NB4 (cell line): ENCODE measurements at places on chromosomes 16 and 17.

DNA sequence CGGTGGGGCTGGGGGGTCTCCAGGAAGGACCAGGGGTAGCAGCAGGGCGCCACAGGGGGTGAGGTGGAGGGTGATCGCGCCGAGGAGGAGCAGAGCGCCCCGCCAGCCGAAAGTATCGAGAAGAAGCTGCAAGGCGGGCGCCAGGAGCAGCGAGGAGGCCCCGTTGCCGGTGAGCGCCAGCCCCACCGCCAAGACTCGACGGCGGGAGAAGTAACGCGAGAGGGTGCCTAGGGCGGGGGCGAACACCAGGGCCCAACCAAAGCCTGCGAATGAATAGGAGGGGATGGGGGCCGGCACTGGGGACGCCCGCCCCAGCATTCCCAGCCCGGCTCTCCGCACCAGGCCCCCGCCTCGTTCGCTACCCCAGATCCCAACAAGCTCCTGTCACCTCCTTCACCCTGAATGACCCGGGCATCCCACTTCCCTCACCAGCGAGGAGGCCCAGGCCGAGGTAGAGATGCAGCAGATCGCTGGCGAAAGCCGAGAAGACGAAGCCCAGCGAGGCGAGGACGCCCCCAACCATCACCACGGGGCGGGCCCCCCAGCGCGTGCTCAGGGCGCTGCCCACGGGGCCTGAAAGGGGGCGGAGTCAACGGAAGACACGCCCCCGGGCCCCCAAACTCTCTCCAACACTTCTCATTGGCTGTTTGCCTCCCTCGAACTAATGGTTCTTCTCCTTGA is 1.3 kb downstream of the SLC16A11 start:
- DNase-seq = no peak

DNA sequence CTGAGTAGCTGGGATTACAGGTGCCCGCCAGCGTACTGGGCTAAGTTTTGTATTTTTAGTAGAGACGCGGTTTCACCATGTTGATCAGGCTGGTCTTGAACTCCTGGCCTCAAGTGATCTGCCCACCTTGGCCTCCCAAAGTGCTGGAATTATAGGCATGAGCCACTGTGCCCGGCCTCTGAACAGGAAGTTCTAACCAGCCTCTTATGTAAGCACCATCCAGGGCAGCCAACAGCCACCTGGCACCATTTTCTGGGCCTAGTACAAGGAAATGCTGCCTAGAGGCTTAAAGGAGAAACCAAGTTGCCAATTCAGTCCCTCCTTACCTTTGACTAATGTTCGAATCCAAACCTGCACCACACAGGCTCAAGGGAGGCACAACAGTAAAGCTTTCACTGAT is 8.5 kb upstream of the SLC39A11 start:
- DNase-seq = peak; percentile 58

DNA sequence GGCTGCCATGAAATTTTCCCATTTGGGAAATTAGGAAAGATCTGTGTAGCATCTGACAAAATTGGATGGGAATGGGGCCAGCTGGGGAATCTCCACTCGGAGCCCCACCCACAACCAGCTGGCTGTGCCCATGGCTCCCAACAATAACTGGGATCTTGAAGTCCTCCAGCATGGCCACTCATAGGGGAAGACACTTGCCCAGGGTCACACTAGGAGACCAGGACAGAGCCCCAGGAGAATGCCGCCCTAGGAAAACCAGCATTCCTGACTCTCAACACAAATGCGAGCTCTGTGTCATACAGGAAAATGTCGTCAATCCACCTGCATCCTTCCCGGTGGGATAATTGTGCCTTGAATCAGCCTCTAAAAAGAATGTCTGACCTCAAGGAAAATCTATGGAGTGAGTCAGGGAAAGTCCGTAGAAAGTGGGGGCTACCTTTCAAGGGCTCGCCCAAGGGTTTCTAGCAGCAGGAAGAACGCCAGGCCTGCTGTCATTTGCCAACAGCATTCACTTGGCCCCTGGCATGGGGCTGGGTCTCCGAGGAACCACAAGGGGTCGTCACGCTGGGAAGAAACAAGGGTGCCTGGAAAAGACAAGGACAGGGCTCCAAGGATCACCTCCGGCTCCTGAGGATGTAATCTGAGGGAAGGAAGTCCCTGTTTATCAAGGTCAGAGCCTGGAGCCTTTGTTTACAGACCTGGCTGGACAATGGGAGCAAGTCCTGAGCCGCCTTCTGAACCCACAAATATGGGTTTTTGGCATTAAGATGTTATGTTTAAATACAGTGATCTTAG is 15.9 kb downstream of the CDH5 start:
- no peak for DNase-seq

DNA sequence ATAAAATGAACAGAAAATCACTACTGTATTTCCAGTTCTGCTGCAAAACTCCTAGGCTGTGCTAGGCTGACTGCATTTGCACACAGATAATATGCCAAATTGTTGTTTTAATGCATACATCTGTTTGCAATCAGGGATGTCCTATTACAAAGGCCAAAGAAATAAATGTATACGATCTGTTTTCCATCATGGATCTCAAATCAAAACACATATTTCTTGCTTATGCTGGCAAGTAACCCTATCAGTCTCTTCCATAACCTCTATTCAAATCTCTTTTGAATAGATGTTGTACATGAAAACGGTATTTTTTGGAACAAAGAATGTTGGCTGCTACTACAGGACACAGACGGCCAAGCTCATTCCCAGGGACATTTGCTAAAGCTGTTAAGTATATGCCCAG is 56.6 kb downstream of the DUSP14 start:
- no peak for DNase-seq

DNA sequence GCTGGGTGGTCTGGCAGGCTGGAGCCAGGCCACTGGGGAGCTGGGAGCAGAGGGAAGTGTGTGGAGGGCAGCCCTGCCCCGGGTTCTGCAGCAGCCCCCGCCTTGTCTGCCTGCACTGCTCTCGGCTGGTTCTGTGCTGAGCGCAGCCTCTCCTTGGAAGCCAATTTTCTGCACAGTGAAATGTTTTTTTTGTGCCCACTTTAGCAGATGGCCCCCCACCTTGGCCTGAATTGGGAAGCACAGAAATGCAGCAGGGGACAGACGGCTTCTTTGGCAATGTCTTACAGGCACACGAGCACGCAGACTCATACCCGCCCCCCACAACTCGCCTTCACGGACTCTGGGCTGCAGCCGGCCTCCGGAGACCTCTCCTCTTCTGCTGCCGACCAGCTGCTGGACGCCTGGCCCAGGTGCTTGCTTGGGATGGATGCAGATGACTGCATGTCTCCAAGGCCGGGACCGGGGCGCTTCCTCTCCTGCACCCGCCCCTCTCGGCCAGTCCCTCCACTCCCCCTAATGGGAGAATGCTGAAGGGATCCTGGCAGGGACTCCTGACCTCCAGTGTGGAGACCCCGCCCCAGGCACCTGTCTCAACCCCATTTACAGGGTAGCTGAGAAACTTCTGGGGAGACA is 14.8 kb downstream of the NPTX1 start:
- no peak for DNase-seq

DNA sequence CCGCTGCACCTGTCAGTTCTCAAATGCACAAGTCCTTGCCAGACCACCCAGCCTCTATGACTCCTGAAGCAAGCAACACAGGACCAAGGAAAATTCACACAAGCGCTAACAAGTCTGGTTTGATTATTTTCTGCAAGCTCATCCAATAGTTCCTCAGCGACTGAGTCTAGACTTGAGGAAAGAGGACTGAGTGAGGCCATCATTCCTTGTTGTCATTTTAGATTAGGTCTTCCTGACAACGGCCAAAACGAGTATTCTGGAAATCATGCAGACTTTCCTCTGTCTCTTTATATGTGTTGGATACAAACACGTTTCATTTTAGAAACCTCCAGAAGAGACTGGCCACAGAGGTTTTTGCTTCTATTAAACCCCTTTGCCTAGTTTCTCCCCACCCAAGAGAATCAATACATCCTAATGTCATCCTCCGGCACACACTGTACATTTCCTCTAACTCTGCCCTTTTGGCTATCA is 561 bp downstream of the CCDC47 start:
- DNase-seq = peak; percentile 51

- no peak for DNase-seq
Observed at GRCh38 chr17:79341222-79341780, 266.7 kb downstream of the ENGASE start.

DNA sequence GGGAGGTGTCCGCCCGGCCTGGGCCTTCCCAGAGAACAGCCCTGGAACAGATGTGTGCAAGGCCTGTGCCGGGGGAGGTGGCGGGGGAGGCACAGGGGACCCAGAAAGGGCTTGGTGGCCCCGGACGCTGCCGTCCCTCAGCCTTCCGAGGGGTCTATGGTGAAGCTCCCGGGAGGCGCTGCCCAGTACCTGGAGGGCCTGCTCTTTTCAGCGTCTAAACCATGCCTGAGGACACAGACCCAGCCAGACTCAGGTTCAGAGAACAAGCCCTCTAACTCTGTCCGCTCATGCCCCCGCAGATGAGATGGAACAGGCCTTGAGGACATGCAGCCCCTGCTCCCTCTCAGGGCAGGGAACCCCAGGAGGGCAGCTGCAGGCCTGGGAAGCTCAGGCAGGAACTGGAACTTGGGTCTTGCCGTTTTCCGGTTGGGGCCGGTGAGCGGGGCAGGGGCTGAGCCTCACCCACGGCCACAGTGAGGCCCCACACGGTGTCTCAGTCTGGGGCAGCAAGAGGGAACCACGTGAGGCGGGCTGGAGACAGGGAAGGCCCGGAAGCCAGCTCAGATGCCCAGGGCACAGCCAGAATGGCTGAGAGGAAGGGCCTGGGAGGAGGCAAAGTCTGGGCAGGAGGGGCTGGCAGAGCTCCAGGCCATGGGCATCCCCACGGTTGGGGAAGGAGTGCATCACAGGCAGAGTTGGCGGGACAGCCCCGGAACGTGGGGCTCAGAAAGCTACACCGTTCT is 12.5 kb downstream of the SLC16A3 start:
- DNase-seq = peak; percentile 52

DNA sequence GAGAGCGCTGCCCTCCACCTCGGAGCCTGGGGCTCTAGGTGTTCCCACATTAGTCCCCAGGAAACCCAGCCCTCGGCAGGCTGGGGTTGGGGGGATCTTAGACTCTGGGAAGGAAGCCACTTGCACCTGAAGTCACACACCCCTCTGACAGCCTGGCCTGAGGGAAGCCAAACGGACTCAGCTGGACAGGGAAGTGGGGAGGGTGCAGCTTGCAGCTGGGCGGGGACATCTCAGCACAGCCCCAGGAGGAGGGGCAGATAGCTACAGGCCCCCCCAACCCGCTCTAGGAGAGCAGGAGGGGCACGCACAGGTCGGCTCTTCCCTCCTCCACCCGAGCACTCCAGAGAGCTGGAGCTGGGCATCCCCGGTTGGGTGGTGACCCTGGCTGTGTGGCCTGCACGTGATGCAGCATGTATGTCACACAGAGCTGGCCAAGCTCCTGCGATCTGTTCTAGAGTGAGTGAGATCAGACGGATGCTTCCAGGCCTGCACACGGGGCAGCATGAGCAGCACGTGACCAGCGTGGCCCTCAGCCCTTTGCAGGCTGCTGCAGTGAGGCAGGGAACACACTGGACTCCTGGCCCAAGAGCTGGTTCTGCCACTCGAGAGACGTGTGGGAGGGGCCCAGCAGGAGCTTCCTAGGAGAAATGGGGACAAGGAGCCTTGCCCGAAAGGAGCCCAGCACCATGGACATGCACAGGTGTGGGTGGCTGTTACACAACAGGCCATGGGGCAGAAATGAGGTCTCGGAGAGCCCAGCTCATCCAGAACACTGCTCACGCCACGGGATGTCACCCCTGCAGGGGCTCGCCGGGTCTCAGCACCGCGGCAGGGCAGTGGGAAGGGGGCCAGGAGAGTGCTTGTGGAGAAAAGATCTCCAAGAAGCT is 15.4 kb downstream of the KIFC3 start:
- DNase-seq = no peak

DNA sequence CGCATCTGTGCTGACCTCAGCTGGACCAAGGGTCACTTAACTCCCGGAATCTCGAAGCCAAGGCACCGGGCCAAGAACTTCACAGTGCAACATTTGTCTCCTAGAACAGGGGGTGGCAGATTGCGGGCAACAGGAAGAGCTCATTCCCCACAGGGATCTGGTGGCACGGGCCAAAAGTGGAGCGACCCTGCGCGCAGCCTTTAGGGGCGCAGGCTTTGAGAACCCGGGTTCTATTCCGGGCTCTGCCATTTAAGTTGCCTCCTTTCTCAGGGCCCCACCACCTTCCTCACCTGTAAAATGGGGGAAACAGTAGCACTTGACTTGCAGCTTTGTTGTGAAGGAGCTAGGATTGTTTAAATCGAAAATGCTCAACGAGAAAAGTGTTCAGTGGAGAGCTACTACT is 651 bp downstream of the SHMT1 start:
- peak; percentile 51 for DNase-seq

- DNase-seq = no peak
Observed at GRCh38 chr17:38636054-38636453, 30.3 kb upstream of the SRCIN1 start.

DNA sequence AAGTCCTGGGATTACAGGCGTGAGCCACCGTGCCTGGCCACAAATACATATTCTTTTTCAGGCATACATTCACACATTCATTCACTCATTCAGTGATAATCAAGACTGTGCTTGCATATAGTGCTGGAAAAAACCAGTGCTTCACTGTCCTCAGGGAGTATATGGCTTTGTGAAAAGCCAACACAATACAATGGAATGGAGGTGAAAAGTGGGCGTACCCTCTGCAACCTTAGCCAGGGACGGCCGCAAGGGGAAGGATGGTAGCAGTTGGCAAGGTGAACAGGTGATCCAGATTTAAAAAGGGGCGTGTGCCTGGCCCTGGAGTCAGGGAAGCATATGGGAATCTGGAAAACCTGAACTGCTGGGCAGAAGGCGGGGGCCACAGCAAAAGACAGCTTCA is 18.1 kb upstream of the GAN start:
- DNase-seq = no peak

GRCh38 chr17:50769884-50770283 is 2.6 kb upstream of the ANKRD40CL start:
- DNase-seq = no peak

DNA sequence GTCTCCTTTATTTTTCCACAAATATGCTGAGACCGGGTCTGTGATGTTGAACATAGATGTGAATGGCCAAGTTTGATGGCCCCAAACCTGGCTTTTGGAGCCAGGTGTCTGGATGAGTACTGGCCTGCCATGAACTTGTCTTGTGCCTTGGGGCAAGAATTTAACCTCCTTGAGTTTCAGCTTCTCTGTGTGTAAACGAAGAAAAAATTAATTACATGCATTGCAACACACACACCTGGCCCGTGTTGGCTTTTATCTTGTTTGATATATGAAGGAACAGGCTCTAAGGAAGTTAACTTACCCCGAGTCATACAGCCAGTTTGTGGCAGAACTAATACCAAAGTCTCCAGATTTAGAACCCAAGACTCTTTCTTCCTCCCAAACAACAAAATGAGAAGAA is 13.1 kb downstream of the FBXO39 start:
- DNase-seq = no peak

GRCh38 chr16:24583494-24583893 is 44.1 kb downstream of the RBBP6 start:
- DNase-seq = no peak

- no peak for DNase-seq
Observed at GRCh38 chr17:51598824-51599223, 338.5 kb downstream of the UTP18 start.
